Fibroblast of skin of left quadriceps (primary cell): ENCODE measurements at places on chromosomes 4 and X.
A peak's percentile ranks its signal among the peaks of the same experiment; 100 is the strongest.

- no peak for DNase-seq
These were observed 30.4 kb upstream of the CLTRN start for GRCh38 chrX:15694941-15695451.

DNA sequence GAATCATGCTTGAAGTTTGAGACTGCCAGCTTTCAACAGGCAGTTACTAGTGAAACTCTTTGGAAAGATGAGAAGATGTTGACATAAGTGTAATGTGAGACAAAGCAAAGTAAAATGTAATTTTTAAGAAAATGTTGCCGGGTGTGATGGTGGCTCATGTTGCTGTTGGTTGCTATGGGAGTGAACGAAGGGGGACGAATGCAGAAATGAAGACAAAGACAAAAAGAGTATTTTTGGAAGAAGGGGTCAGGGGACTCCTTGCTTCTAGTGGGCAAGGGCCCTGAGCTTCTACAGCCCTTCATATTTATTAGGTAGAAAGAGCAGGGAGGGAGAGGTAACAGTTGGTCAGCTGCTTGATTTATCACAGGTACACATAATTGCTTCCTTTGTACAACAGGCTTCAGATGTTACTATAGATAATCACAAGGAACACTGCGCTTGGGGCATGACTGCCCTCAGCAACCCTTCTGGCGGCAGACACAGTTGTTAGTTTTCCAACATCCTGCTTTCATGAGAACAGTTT is 11.9 kb upstream of the UGDH start:
- no peak for DNase-seq

- no peak for DNase-seq
These were observed 750 bp downstream of the TMEM129 start for GRCh38 chr4:1720163-1720983.

DNA sequence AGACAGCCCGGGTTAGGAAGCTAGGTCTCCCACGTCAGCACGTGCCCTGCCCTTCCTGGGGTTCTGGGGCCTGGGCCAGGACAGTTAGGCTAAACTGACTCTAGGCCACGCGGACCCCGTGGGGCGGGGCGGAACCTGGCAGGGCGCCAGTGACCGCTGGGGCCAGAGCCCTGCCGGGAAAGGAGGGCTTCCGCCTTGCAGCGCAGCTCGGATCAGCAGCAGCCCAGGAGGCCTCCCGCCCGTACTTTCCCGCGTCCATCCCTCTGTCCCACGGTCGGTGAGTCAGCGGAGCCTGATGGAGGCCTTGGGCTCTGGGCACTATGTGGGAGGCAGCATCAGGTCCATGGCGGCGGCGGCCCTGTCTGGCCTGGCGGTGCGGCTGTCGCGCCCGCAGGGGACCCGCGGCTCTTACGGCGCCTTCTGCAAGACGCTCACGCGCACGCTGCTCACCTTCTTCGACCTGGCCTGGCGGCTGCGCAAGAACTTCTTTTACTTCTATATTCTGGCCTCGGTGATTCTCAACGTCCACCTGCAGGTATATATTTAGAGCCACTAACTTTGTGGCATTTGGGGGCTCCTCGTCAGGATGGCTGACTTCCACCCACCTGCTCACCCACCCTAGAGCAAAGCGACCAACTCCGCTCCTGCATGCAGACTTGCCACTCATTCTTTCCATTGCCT is at the start of gene SMIM10:
Gene SMIM10 (plus strand): TSS at position 191 of the 681 bp plus-strand sequence. CDS start 105 bp downstream, at position 296.
- DNase-seq: no peak

DNA sequence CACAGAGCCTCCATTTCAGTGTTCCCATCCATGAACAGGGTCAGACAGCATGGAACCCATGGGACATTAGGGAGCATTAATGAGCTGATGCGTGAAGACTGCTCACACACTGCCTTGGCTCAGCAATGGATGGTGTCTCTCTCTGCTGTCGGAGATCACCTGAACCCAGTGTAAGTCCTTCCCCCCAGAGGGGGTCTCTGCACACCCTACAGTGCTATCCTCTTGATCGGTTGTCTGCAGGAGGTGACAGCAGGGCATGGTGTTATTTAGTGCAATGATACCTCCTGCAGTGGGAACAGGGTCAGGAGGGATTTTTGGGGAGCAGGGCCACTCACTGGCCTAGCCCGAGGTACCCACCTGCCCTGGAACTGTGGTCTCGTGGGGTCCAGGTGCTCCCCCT is 25.6 kb downstream of the APELA start:
- no peak for DNase-seq

DNA sequence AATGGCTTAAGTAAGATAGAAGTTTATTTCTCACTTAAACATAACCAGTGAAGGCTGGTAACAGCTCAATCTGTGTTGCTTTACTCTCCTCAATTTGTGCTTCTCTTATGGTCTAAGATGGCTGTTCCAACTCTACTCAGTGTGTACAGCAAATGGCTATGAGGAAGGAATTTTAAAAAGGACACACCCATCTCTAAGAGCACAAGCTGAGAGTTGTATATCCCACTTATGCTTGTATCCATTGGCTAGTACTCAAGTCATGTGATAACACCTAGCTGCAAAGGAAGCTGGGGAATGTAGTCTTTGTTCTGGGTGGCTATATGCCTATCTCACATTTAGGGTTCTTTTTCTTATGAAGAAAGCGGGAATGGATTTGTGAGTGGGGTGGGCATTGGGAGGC is 63.3 kb downstream of the GPAT3 start:
- peak; percentile 13 for DNase-seq

DNA sequence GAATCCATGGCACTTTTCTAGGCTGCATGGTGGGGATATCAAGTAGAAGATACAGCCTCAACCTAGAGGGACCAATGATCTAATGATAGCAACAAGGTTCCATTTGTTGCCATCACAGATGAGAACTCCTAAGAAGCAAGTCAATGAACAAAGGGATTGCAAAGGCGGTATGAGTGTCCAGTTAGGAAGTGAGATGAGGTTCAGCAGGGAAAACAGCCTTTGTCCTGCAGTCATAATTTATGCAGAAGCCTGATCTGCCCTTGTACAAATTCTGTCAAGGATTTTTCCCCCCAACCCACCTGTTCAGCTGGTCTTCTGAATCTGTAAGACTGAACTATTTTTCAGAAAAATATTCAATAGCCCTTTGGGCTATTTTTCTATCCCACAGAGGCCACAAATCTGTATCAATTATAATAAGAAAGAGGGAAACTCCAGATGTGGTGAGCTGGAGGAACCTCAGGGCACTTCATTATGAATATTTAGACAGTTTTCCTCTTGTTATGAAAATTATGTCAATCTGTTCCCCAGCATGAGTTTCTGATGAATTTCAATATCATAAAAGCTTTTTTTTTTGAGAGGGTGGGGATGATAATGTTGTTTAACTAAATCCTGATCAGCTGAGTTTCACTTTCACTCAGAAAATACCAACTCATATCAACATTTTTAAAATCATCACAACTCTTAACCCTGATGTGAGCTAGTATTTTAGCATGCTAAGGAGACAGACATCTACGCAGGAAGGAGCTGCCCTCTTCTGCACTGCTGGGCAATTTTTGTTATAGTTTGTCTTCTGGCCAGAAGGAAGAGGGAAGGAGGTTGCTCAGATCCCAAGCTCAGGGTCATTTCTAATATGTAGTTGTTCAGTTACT is 127.2 kb upstream of the MAP3K15 start:
- DNase-seq: no peak

GRCh38 chr4:14743172-14743571 is 259.1 kb upstream of the CPEB2 start:
- no peak for DNase-seq

- no peak for DNase-seq
These were observed 1433.8 kb upstream of the TENM3 start for GRCh38 chr4:180809439-180809838.
